ENCODE measurements at places on chromosomes 5 and 9. TPM values are rescaled to one million over a fixed set of nuclear protein-coding genes. Genes with fewer than 3 reads are reported as not detected.

DNA sequence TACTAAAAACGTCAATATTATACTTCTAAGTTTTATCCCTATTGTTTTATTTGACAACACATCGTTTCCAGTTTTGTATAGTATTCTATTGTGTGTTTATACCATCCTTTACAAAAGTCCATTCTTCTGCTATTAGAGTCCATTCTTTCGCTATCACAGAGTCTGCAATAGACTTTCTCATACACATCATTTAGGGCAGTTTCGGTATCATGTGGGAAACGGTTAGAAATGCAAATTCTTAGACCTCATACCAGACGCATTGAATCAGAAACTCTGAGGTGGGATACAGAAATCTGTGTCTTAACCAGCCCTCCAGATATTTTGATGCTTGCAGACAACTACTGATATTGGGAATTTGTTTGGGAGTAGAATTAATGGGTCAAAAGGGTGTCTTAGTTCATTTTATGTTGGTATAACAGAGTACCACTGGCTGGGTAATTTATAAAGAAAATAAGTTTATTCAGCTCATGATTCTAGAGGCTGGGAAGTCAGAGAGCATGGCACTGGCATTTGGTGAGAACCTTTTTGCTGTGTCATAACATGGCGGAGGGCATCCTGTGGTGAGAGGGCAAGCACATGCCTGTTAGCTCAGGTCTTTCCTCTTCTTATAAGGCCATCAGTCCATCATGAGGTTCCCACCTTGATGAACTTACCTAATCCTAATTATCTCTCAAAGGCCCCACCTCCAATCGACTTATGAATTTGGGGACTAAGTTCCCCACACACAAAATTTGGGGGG, 21.1 kb downstream of the CARTPT start:
- no peaks in the 10 kb centered on the region for H3K27me3 ChIP-seq
- H3K27ac ChIP-seq: no peak overlapping the region
- H3K4me1 ChIP-seq: peaks cover 3% of the 10 kb centered on the region
- no peak overlapping the region for H3K4me3 ChIP-seq
- no peaks in the 10 kb centered on the region for H3K36me3 ChIP-seq

DNA sequence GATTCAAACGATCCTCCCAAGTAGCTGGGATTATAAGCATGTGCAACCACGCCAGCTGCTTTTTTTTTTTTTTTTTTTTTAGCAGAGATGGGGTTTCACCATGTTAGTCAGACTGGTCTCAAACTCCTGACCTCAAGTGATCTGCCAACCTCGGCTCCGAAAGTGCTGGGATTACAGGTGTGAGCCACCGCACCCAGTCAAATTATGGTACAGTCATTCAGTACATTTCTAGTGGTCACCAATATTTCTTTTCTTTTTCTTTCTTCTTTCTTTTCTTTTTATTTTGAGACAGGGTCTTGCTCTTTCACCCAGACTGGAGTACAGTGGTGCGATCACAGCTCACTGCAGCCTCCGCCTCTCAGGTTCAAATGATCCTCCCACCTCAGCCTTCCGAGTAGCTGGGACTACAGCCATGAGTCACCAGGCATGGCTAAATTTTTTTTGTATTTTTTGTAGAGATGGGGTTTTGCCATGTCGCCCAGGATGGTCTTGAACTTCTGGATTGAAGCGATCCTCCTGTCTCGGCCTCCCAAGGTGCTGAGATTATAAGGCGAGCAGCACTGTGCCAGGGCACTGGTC, 25.4 kb upstream of the DCP2 start:
- H3K27me3 ChIP-seq: no peaks in the 10 kb centered on the region
- H3K27ac ChIP-seq: no peak overlapping the region
- no peak for DNase-seq
- no peaks in the 10 kb centered on the region for H3K4me1 ChIP-seq
- no peaks in the 10 kb centered on the region for H3K36me3 ChIP-seq

DNA sequence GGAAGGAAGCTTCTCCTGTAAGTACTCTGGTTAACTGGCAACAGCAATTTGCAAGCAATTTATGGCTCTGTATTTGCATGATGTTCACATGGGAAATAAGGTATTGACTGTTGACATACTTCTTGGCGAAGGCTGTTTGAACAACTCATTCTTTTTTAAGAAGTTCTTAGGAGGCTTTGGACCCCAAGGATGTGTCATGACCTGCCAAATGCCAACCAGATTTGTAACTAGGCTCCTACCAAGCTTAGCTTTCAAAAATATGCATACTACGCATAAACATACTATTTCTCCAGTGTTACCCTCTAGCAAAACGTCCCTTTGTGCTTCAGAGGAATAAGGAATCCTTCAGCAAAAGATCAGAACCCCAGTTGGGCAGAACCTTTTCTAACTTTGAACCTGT, 165.2 kb upstream of the MSX2 start:
- H3K36me3 ChIP-seq: no peaks in the 10 kb centered on the region
- H3K4me1 ChIP-seq: no peaks in the 10 kb centered on the region
- H3K4me3 ChIP-seq: no peak overlapping the region
- no peak overlapping the region for H3K27ac ChIP-seq
- DNase-seq: no peak
- H3K27me3 ChIP-seq: no peaks in the 10 kb centered on the region

Gene SLC23A1
- total RNA-seq: 7.0 TPM

Gene NXNL2
- total RNA-seq: not detected
